ENCODE measurements at places on chromosomes 1 and 21. TPM values are rescaled to one million over a fixed set of nuclear protein-coding genes. Genes with fewer than 3 reads are reported as not detected.

The SPRR5 gene
- not detected for total RNA-seq

The SH2D1B gene
- 0.06 TPM for total RNA-seq

The CD5L gene
- not detected for total RNA-seq

The SPRR2B gene
- total RNA-seq: not detected

The DMBX1 gene
- total RNA-seq: not detected

The KDF1 gene
- total RNA-seq: 0.67 TPM

The DMRTB1 gene
- not detected for total RNA-seq

The UBXN10 gene
- total RNA-seq: 1.8 TPM

The MIGA1 gene
- total RNA-seq: 7.5 TPM

The KAZN gene
- 26.9 TPM for total RNA-seq

The FLG gene
- not detected for total RNA-seq

The TRABD2B gene
- total RNA-seq: 0.60 TPM

The PTPN7 gene
- not detected for total RNA-seq

The RIPK4 gene
- total RNA-seq: 2.4 TPM

The FOXD3 gene
- total RNA-seq: not detected

The NBPF8 gene
- 9.8 TPM for total RNA-seq

The OR6K3 gene
- not detected for total RNA-seq

The PTPRF gene
- total RNA-seq: 33.9 TPM

The SLC5A3 gene
- 17.0 TPM for total RNA-seq

The LRP8 gene
- total RNA-seq: 9.7 TPM

The ABCG1 gene
- 5.4 TPM for total RNA-seq

The DNM3 gene
- total RNA-seq: 0.42 TPM

The MPZL1 gene
- 107 TPM for total RNA-seq

The GTF2B gene
- total RNA-seq: 32.6 TPM

The TMEM200B gene
- 17.6 TPM for total RNA-seq

The ZBTB8OS gene
- total RNA-seq: 31.7 TPM
